ENCODE measurements at places on chromosomes 5 and 9.

DNA sequence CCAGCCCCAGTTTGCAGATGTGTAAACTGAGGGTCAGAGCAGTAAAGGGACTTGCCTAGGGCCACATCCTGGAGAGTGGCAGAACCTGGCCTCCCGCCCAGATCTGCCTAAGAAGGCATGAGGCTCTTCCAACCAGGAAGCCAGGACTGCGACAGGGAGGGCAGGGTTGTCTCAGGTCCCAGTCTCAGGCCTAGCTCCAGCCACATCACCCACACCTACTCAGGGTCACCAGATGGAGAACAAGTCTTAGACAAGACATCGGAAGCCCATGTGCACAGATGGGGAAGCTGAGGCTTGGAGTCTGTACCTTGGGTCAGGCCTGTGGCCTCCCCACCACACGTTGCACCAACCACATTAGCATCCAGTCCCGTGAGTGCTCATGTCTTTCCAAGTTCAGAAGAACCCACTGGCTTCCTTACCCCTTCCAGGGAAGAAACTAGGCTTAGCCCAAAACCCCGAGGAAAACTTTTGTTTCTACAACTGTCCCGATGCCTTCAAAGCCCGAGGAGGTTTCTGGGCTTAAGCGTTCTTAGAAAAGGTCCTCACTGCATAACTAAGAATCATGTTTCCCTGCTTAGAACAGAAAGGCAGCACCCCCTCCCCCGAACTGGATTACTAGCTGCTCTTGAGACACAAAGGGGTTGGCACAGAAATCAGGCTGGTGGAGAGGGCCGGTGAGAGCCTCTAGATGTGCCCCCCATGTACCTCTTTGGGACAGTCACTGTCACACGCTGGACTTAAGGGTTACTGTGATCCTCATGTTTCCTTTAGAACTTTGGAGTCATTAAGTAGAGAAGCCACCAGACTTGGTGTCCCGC lies 2.2 kb downstream of the FAM78A start:
- DNase-seq: no peak

DNA sequence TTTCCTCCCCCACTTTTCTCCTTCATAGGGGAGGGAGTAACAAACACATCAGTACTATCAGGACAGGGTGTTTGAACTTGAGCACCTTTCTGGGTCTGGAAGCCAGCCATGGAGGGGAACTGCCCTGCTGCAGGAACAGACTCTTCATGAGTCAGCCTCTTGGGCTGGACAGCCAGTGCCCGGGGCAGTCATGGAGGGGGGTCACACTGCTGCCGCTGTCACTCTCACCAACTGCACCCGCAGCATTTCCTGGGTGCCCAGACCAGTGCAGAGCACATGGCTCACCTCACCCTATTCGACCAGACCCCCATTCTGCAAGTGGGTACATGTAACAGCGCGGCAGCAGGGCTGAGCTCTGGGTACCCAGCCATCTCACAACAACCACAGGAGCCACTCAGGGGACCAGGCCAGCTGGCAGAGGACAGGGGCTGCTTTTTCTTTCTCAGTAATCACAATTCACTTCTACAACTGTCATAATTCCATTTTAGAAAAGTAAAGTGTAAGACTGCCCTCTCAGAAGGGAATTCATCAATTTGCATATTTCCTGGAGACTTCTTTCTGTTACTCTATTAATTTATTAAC lies 118.4 kb downstream of the CTNND2 start:
- no peak for DNase-seq

DNA sequence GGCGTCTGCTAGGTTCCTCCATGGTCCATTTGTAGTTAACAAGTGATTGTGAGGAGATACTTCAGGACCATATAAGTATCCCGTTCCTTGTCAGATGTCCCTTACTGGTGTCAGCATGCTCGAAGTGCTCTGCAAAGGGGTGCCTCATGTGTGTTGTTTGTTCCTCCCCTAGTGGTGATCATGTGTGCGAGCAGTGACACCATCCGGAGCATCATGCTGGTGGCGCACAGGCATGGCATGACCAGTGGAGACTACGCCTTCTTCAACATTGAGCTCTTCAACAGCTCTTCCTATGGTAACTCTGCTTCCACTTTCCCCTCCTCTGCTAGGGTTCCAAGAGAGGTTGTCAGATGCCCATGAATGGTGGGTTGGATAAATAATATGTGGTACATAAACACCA lies 13.4 kb downstream of the NPR3 start:
- no peak for DNase-seq

GRCh38 chr9:37984672-37985611 lies 81.0 kb upstream of the SLC25A51 start:
- no peak for DNase-seq

GRCh38 chr5:39941416-39941815 lies 516.6 kb upstream of the DAB2 start:
- no peak for DNase-seq

DNA sequence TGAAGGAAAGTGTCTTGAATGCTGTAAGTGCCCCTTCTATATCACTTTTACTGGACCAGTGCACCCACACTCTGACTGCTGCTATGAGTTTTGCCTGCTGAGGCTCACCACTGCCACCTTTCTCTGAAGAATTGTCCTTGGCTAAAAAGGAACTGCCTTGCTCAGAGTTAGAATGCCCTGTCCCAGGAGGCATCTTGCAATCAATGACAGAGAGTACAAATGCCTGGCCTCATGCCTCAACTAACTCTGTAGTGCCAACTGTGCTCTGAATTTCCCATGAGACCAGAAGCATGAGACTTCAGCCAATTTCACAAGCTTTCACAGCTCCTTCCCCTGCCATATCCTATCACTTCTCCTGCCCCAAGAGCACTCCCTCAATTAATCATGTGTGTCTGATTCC lies 569.7 kb downstream of the ZNF608 start:
- DNase-seq: no peak

GRCh38 chr9:89465726-89466308 lies 32.1 kb downstream of the SEMA4D start:
- DNase-seq: no peak

DNA sequence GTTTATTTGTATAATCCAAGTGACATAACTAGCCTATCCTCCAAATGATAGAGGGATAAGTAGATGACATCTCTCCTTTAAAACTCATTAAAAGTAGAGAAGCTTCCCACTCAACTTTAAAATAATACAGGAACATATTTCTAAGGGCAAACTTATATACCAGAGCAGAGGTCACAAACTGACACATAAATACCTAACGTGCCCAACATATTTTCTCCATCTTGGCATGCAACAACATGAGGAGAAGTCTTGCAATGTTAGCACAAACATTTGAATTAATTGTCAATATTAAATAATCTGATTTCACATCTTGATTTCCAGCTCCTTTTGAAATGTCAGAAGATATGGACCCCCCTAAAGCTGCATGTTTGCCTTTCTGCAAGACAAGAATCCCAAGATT lies 335.0 kb downstream of the DEPDC1B start:
- no peak for DNase-seq

GRCh38 chr5:147752033-147752432 lies 30.5 kb downstream of the JAKMIP2 start:
- no peak for DNase-seq

- DNase-seq: no peak
Measured at GRCh38 chr5:124584991-124585715, 161.3 kb downstream of the ZNF608 start.

GRCh38 chr9:132886334-132886725 lies 7.6 kb downstream of the SPACA9 start:
- no peak for DNase-seq

DNA sequence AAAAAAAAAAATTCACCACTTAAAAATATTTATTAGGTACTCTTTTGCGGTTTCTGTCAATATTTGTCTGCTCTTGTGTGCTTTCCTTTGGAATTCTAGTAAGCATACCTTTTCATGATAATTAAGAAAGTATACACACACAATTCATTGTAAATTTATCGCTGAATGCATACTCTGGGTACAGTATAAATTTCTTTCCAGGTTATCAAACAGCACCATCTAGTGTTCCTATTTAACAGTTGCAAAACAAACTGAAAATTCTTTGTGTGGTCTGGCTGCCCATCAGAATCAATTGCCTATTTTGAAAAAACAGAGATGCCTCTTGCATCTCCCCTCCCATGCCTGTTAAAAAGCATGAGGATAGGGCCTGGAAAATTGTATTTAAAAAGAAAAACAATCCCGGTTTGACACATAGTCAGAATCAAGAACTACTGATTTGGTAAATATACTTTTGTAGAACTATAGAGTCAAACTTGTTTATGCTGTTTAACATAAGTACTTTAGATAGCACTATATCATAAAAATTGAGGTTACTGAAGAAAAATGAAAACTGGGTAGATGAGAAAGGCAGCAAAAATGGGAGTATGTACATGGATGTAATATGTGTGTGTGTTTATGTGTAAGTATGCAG lies 16.2 kb downstream of the PGGT1B start:
- no peak for DNase-seq

DNA sequence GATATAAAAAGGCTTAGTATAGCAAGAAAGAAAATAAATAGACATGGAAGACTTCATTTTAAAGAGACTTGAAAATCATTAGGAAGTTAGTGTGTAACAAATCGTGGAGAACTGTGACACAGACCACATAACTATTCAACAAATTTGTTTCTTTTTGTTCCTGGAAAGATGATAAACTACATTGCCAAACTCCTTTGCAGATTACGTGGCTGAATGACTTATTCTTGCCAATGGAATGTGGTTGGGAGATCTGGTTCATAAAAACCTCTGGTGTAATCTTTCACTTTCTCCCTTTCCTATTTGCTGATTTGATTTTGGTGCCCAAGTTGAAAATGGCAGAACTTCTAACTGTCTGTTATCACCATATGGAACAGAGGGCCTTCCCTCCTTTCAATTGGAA lies 328.9 kb upstream of the MEF2C start:
- DNase-seq: no peak

DNA sequence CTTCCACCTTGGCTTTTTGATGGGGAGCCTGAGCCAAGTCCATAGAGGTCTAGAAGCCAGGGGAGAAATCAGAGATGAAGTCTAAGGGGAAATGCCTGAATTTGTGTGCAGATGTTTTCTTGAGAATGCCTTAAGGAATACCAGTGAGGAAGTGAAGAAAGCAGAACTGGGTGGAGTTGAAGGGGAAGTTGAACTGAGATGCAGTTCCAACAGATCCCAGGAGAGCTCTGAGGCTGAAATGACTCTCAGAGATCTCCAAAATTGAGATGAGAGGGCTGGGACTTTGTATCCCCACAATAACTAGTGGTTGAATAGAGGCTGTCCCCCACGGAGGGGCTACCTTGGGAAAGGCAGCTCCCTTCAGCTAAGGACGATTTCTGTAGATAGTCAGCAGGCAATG lies 197.1 kb downstream of the ZNF462 start:
- no peak for DNase-seq

GRCh38 chr9:2424619-2425033 lies 197.0 kb upstream of the VLDLR start:
- no peak for DNase-seq

GRCh38 chr5:175695161-175696126 lies 37.6 kb downstream of the HRH2 start:
- no peak for DNase-seq

GRCh38 chr5:132456296-132456986 lies 34.1 kb downstream of the IRF1 start:
- no peak for DNase-seq

GRCh38 chr9:32525709-32526030 lies 326 bp downstream of the RIGI start:
- DNase-seq: no peak

- no peak for DNase-seq
Measured at GRCh38 chr9:3370715-3371114, 155.1 kb downstream of the RFX3 start.

DNA sequence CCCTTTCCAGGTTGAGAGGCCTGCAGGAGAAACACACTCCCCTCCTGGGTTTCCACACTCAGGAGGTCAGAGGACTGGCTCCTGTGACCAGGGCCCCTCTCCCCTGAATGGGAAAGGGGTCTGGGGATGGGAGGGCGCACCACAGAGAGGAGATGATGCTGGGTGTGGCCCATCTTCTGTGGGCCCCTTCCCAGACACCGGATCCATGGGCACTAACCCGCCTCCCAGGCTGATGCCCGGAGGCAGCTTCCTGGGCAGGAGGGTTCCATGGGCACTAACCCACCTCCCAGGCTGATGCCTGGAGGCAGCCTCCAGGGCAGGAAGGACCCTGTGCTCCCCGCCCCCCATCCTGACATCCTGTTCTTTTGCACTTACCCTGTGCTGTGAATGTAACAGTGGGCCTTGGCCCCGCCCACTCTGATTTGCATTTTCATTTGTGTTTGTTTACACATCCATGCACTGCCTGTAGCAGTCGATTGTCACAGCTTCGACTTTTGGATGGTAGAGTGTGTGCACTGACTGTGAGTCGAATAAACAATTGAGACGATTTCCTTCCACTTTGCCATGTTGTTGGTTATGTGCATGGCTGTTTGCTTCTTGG lies 9.3 kb upstream of the DOLPP1 start:
- DNase-seq: no peak

DNA sequence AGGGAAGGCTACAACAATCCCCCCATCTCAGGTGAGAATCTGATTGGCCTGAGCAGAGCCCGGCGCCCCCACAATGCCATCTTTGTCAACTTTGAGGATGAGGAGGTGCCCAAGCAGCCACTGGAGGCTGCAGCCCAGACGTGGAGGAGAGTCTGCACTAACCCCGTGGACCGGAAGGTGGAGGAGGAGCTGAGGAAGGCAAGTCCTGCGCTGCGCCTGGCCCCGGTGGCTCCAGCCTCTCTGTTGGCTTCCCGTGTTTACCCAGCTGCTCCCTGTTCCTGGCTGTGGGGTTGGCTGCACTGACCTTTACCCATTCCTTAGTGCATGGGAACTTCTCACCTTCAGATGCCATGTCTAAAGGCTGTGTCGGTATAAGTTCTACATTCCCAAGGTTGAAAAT lies 11.0 kb upstream of the CEL start:
- no peak for DNase-seq

DNA sequence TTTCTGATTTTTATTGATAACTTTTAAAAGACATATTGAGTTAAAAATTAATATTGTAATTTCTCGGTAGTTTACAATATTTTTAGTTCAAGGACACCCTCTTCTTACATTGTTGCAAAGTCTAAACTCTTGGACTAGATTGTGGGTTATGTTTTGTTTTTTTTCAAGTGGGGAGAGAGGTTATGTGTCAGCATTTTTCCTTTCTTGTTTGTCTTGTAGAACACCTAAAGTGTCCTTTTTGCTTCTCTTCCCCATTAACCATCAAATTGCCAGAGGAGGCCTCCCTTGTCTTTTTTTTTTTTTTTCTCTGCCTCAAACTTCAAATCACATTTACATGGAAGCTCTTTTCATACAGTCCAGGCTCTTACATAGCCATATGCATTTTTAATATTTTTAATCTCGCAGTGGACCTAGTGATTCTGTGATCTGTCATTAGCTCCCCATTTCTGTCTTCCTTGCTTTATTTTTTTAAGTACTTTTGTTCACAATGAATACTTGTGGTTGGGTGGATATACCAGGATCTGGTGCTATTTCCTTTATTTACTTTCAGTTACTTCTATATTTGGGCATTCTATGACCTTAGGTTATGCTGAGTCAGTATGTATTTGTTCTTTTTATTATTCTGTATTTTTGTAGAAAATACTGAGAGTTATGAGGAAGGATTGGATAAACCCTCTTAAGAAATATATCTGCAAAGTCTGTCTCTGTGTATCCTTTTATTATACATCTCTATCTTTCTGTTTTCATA lies 2280.6 kb upstream of the ACO1 start:
- DNase-seq: no peak

Measured in stimulated activated CD4-positive, alpha-beta T cell treated with anti-CD3 and anti-CD28 coated beads, Interleukin-1b, Interleukin-23, amount 100 ng/mL, for 1 hour (primary cell).